DMS53 (cell line): ENCODE measurements at places on chromosomes 2 and 18.
A peak's percentile ranks its signal among the peaks of the same experiment; 100 is the strongest.

DNA sequence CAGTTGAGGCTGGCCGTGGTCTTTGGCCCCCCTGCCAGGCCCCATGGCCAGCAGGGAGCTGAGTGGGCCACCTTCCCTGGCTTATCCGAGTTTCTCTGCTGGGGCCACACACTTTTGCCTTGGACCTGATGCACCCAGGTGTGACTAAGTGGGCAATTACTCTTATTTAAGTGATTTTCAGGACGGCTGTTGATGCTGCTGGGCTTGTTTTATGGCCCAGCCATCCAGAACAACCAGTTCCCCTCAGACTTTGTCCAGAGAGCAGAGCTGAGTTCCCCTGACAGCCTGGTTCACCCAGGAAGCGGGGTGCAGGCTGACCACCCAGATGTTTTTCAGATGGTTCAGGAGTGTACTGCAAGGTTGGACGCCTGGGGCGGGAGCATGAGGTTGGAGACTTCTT is 68.8 kb downstream of the GLI2 start:
- DNase-seq = peak; percentile 63

DNA sequence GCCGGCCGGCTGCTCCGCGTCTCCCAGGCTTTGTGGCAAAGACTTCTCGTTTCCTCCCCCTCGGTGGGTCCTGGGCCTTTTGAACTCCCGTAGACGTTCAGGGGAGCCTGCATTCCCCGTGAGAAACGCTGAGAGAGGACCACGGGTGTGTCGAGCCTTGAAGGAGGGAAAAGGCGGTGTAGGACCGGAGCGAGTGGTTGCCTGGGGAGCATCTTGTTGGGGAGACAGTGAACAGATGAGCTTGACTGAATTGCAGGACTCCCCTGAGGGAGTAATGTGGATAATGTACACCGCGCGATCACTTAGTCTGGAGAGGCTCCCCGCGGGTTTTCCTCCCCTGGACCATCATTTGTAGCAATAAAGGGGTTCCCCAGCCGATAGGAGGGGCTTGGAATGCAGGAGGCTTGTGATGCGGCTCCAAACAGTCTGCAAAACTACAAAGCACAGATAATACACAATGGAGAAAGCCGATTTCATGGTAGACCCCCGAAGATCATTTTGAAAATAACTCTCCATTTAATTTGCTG is 769 bp downstream of the ALMS1 start:
- no peak for DNase-seq

DNA sequence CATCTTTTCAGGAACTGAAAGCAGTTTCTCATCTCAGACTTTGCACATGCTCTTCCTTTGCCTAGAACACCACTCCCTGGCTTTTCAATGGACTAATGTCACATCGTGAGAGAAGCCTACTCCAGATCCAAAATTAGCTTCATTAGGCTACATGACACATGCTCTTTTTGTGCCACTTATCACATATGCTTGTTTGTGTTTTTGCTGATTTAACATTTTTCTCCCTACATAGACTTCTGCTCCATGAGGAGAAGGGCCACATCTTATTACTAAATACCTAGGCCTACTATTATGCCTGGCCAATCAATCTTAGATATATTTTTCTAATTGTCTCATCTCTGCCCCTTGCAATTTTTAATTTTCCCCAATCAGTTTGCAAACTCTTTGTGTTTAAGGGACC is 186.4 kb upstream of the LHCGR start:
- no peak for DNase-seq

DNA sequence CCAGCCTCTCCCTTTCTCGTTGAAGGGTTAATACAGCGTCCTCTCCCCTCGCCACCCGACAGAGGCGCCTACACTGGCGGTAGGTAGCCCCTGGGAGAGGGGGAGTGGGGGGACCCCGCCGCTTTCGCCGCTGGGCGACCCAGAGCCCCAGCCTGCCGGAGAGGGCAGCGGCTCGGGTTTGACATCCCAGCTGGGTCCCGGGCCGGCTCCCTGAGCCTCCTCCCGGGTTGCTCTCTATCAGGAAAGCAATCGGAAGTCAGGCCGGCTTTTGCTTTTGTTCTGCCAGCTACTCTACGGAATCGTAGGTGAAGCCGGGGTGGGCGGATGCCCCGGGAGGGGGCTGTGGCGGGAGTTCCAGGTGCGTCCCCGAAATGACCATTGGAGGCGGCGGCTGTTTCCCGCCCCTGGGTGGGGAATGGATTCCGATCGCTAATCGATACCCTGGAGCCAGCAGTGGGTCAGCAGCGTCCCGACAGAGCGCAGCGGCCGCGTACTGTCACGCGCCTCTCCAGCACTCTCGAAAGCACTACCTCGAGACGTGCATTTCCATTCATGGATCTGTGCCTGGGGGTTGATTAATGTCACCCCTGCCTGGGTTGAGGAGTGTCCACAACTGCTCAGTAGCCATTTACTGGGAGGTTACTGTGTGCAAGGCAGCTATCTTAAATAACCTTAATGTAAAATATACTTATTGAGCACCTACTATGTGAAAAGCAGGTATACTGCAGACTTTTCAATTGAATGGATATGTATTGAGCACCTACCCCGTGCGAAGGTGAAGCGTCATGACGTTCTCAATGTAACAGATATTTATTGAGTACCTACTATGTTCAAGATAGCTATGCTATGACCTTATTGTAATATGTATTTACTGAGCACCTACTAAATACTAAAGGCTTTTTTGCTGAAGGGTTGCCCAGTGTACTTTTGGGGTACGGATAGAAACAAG is 1.1 kb downstream of the MAPK4 start:
- peak; percentile 78 for DNase-seq

DNA sequence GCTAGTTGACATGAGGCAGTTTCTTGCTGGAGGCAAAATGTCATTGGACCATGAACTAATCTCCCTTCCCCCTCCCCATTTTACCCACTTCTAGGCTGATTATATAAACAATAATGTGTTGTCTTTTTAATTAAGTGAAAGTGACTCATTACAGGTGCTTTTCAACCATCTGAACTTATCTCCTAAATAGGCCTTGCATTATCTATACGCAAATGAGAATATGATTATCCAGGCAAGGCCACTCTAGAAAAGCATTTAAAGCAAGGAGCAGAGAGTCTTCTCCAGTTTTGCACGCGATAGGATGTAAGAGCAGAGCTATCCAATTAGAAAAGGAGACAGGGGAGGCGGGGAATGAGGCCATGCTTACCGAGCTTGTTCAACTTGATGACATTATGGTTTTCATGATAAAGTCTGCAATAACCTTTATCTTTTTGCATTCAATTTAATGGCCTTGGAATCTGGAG is 286.1 kb upstream of the SIX3 start:
- DNase-seq = no peak

DNA sequence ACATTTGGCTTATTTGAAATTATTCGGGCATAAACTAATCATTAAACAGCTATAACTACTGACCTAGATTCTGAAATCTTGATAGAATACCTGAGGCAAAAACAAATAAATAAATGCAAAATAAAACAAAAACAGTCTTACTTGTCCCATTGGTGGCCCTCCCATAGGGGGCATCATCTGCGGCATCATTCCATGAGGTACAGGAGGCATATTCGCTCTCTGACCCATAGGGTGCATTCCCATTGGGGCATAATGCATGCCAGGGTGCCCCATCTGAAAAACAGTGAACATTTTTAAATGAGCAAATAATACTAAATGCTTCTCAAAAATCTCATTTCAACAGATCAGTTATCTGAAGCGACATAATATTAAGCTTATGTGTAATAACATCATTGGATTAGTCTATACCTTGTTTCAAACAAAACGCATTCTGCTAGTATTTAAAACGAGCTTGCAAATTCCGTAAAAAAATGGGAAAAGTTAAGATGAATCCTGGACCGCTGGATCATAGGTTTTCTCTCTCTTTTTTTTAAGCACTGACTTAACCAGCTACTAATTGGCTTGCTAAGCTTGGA is 1.3 kb downstream of the PRPF40A start:
- peak; percentile 3 for DNase-seq

DNA sequence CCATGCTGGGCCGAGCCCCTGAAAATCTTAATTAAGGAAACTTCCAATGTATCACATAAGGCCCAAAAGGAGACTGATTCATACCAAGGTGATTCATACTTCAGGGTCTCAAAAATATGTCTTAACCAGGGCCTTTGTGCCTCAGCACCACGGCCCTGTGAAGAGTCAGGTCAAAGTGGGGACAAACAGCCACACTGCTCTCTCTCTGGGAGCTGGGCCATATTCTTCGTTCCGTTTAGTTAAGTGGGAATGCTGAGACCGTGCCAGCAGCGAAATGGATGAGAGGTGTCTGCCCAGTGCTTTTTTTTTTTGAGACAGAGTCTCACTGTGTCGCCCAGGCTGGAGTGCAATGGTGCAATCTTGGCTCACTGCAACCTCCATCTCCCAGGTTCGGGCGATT is 9.3 kb upstream of the PTMA start:
- DNase-seq = no peak

DNA sequence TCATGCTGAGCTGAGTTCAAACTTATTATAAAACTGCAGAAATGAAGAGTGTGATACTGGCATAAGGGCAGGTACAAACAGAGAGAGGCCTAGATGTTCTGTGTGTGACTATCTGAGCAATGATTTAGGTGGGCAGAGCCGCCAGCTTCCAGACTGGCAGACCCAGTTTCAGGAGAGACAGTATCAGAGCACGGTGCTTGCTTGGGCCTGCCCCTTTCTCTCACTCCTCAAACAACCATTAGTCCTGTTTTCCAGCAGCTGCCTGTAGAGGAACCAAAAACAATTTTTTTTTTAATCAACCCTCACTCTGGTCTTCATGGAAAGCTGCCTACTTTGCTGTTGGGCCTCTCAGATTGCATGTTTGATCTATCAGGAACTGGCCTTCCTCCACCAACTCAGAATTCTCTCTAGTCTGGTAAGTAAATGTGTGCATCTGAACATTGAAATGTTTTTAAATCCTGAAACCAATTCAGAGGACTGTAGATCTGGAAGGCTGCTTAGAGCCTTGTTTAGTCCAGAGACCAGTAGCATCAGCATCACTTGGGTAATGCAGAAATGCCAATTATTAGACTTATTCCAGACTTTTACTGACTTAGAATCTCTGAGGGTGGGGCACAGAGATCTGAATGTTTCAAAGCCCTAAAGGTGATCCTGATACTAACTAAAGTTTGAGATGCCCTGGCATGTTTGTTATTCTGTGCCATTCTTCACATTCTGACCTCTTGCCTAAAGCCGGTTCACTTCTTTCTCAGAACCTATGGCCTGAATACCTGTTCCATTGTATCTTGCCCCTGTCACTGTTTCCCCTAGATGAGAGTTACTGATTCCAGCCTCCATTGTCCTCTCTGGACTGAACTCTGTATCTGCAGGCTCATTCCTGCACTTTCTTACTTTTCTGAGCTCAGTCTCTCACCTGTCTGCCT is 24.8 kb upstream of the CRIM1 start:
- DNase-seq = no peak

DNA sequence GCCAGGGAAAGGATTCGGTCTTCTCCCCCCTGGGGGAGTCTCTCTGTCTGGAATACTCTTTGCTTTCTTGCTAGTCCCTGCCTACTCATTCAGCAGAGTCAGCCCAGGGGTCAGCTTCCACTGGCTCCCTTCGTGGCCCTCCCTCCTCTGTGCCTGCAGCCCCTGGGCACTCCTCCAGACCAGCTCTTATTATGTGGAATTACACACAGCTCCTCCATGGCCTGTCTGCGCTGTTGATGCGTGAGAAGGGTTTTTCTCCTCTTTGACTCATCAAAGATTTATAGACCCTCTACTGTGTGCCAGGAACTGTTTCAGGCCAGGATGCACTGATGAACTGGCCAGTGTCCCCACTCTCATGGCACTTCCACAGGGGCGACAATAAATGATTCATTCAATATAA is 44.4 kb downstream of the ST8SIA5 start:
- DNase-seq = no peak

DNA sequence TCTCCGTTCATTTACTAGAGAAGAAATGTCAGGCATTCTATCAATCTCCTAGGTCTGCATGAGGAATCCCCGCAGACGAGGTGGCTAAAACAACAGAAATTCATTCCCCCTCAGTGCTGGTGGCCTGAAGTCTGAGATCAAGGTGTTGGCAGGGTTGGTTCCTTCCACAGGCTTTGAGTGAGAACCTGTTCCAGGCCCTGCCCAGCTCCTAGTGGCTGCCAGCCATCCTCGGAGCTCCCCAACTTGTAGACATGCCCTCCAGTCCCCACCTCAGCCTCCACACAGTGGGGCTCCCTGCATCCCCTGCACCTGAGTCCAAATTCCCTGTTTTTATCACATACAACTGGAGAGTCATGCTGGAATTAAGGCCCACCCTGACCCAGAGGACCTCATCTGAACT is 145.3 kb upstream of the ALKAL2 start:
- no peak for DNase-seq

- no peak for DNase-seq
Observed at GRCh38 chr2:142422769-142423168, 292.0 kb upstream of the LRP1B start.

GRCh38 chr18:75208155-75208835 is 644 bp downstream of the PTGR3 start:
- DNase-seq = peak; percentile 88

- DNase-seq = no peak
Observed at GRCh38 chr2:221480163-221480562, 91.9 kb downstream of the EPHA4 start.

DNA sequence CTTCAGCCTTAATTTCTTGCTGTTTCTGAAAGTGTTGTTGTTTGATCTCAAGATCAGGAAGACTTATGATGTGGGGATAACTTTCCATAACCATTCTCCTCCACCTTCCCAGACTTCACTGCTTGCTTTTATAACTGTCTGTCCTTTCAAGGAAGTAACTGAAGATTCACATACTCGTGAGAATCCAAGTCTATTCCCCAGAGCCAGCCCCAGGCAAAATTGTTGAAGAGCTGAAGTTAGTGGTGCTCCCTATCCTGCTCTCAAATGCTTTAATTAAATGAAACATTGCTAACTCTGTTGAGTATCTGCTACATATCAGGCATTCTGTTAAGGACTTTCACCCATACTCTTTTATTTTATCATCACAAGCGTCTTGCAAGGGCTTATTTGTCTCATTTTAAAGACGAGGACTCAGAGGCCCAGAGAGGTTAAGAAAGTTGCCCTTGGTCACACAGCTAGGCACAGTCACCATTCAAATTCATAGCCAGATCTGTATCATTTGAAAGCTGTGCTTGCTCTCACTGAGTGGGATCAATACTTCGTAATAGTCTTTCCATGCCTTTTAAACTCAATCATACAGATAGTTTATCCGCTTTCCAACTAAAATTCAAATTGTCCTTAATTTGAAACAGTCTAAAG is 189.8 kb upstream of the TCF4 start:
- no peak for DNase-seq

GRCh38 chr2:29023188-29023587 is 42.1 kb downstream of the TOGARAM2 start:
- DNase-seq = no peak

DNA sequence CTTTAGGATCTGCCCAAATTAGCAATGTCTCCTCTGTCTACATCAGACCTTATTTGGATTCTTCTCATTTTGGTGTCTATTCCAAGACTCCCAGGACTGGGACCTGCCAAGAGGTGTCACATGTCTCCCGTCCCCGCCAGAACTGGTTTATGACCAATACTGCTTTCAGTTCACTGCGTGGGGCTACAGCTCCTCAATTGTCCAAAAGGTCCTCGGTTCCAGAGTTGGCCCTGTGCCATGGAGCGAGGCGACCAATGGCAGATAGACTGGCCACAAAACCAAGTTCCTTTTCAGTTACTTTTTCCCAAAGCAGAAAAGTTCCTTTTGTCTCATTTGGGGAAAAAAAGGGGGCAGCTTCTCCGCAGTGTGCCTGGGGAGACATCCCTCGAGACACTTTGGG is 144.1 kb upstream of the ZNF236 start:
- no peak for DNase-seq
